ENCODE measurements at places on chromosomes 5 and 9.
A peak's percentile ranks its signal among the peaks of the same experiment; 100 is the strongest.

DNA sequence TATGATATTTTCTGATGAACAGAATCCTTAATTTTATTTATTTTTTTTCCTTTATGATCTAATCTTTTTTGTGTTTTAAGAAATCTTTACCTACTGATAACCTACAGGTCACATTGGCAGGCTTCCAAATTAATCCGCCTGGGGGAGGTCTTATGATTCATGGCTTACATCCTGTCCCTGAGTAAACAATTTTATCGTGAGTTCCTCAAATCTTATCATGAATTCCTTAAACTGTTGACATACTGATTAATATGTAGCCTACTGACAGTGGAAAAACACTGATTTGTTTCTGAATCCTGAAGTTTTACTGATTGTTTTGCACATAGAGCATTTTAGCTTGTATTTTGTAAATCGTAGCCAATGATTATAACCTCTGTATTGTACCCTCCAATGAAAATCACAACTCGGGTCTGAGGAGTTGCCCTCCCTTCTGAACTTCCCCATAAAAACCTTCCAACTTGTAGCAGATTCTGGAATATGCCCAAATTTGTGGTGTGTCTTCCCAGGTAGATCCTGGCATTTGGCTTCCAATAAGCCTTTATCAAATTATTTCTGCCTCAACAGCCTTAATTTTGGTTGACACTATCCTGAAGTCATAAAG is 105.6 kb downstream of the VCAN start:
- no peak for DNase-seq

DNA sequence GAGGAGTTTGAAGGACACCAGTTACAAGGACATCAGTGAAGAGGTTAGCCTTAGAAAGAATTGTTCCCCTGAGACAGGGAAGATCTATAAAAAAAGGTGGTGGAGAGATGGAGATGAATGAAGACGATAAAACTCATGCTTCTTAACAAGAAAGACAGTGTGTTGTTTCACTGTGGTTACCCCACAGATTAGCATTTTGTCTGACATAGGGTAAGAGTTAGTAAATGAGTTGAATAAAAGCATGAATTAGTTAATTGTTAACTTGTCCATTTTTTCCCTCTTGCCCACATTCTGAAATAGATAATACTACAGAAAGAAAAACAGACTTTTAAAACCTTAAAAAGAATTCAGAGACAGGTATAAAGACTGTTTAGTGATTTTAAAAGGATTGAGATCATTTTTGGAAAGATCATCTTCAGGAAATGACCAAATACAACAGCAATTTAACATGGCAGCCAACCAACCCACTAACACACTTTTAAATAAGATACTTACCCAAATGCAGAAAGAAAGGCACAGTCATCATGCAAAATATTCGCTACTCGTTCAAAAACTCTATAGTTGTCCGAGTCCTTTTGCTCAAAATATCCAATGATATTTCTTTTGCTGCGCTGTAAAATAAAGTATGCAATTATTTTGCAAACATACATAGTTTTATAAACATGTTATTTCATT is 78.5 kb downstream of the ERP44 start:
- no peak for DNase-seq

- DNase-seq = no peak
These were observed 95.4 kb upstream of the NR5A1 start for GRCh38 chr9:124602632-124603031.

DNA sequence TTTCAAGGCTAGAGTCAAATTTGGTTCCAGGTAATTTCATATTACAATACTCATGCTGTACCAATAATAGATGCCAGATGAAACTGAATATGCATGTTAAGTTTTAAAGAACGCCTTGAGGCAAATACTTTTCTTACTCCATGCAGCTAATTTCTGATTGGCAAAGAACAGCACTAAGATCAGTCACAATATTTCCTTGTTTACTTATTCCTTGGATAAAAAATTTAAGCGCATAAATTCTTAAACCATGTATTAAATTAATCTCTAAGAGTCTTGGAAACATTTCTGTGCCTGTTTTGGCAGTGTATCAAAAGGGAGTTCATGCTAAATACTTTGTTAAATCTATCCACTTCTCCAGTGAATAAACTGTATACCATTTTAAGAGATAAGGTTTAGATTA is 173.5 kb downstream of the SLC12A2 start:
- DNase-seq = no peak

GRCh38 chr9:100720922-100721321 is 143.0 kb downstream of the CAVIN4 start:
- no peak for DNase-seq

- no peak for DNase-seq
These were observed 24.9 kb downstream of the CDKN2A start for GRCh38 chr9:21969011-21969940.

DNA sequence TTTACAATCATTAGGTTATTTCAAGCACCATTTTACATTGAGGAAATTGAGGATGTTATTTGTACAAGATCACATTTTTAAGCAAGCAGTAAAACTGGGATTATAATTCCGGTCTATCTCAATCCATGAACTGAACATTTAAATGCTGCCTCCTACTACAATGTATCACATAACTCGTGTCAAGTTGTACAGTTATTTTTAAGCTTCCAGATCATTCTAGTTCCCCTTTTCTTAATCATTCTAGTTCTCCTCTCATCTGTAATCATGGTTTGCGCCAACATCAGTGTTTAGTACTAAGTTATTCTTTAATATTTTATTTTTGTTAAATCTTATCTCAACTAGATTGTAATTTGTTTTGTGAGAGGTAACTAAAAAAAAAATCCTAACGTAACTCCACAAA is 2.4 kb upstream of the UHRF2 start:
- no peak for DNase-seq

- no peak for DNase-seq
These were observed 18.0 kb downstream of the DNLZ start for GRCh38 chr9:136345281-136346156.

DNA sequence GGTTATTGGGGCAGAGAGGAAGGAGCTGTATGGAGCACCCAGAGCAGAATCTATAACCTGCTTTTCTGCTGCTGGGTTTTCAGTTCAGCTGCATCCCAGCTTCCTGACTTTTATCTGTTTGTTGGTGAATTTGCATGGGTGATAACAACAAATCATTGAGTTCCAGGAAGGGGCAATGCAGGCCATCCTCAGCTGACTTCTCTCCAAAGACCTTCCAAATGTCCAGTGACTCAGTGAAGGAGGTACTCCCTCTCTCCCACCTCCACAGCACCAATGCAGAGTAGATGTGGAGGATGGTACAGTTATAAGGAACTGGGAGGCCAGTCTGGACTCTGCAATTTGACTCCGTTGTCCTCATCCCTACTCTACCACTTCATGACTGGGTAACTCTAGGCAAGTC is 1.6 kb upstream of the TXN start:
- no peak for DNase-seq

DNA sequence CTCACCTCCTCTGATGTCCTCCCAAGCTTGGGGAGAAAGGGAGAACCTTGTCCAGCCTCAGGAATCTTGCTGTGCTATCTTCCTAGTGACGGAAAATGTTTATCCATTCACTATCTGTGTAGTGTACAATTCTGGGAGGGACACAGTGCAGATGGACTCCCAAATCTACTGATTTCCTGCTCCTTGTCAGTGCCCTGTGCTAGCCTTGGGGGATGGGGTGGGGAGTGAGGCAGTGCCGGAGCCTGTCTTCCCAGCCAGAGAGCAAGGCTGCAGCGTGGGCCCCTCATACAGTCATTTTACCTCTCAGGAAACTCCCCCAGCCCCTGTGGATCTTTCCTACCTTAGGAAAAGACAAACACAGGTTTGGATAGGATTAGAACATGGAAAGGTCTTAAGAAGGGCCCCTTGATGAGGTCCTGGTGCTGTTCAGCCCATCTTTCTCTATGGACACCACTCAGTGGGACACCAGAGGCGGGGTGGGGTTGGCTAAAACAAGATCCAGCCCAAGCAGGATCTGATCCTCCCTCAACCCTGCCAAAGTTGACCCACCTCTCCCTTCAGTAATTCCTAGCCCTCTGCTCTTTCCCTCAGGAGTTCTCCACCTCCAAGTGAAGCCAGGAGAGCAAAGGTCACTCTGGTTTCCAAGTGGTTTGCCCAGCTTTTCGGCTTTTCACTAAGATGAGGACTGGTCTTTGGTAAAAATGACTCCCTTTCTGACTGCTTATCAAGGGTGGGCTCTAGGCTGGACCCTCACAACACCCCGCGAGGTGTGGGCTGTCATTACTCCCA is 3.4 kb downstream of the DOLK start:
- DNase-seq = no peak

- no peak for DNase-seq
These were observed 210.3 kb downstream of the SREK1 start for GRCh38 chr5:66354422-66354821.

DNA sequence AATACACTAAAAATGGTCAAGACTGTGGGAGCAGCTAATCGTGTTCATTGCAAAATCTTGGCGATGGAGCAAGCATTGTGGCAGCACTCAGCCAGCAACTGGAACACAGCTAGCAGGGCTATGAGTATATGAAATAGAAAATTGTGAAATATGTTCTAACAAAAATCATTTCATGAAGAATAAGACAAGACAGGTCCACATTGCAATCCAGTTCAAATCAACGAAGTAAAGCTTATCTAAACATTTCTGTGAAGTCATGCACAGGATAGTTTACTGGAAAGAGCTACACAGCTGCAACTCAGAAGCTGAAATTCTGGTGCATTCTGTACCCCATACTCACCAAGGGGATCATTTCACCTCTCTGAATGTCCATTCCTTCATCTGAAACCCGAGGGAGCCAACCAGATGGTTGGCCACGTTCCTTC is 5.3 kb upstream of the NFIL3 start:
- DNase-seq = no peak

- DNase-seq = no peak
These were observed 21.1 kb upstream of the GAS1 start for GRCh38 chr9:86968258-86968920.

DNA sequence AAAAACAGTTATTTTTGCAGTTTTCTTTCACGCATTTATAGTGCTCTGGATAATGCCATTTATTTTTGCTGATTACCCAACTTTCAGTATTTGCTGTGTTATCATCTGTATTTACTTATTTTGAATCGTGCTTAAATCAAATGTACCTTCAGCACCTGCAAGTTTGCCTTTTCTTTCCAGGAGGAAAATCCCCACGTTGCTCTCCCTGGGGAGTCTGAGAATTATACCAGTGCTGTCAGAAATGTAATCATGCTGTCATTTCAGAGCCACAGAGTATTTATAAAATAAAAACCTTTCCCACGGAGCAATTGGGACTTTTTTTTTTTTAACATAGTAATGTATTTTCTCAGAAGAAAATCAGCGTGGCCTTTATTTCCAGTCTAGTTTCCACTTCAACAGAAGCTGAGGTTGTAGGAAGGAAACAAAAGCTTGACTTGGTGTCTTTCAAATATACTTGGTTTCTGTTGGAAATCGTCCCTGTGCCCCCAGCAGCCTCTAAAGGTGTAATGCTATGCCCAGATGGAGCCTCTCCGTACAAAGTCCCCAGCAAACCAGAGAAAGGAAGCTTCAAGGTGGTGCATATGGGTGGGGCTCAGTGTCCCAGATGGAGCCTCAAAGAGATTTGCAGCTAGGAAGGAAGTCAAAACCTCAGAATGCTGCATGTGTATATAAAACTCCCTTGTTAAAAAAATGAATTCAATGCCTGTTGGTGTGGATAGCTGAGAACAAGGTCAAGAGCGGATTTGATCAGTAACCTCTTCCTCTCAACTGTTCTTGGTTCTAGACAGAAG is 2.1 kb downstream of the GPR150 start:
- peak; percentile 13 for DNase-seq

GRCh38 chr9:123438321-123438720 is 82.3 kb downstream of the CRB2 start:
- DNase-seq = no peak

- peak; percentile 13 for DNase-seq
These were observed 27.5 kb downstream of the SREK1 start for GRCh38 chr5:66171349-66172344.

GRCh38 chr5:60354311-60354710 is 345.7 kb downstream of the DEPDC1B start:
- DNase-seq = peak; percentile 13

DNA sequence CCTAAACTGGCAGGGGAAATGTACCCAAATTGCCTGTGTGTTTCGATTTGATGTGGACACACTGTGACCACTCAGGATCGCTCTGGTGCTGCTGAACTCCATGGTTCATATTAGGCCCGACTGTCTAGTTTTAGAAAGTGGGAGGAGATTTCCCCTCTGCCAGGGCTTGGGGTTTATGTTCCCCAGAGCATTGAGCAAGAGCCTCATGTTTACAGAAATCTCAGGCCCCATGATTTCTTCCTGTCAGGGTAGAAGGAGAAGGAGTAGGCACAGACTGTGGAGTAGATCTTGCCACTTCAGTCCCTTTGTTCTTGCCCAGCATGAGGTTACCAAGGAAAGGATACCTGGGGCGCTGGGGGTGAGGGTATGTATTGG is 40.8 kb upstream of the GLRX start:
- DNase-seq = no peak
